ENCODE measurements at places on chromosomes 2 and 18. TPM values are rescaled to one million over a fixed set of nuclear protein-coding genes. Genes with fewer than 3 reads are reported as not detected.

- H3K27ac ChIP-seq, result no peak overlapping the region
- no peak for DNase-seq
- no peaks in the 10 kb centered on the region for H3K27me3 ChIP-seq
- H3K4me3 ChIP-seq, result no peak overlapping the region
- no peaks in the 10 kb centered on the region for H3K4me1 ChIP-seq
- peaks cover 9% of the 10 kb centered on the region for H3K36me3 ChIP-seq
Observed at GRCh38 chr2:174176898-174177297, 71.4 kb downstream of the OLA1 start.

DNA sequence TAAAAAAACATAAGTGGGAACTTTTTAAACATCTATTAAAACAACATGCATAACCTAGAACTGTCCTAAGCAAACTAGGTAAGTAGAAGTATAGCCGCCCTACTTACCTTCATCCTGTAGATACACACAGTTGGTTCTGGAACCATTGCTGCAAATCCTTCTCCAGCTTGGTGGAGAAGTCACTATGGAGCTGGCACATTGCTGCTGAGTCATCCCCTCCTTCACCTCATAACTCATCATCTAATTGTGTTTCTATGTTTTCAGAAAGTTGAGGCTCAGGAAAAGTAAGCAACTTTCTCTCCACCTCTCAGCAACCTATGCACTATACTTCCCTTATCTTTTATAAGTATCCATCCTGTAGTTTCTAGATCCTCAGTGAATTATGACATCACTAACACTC, 269.8 kb upstream of the MMADHC start:
- H3K27ac ChIP-seq, result no peak overlapping the region
- H3K36me3 ChIP-seq, result no peaks in the 10 kb centered on the region
- no peak for DNase-seq
- no peaks in the 10 kb centered on the region for H3K27me3 ChIP-seq
- H3K4me1 ChIP-seq, result no peaks in the 10 kb centered on the region

DNA sequence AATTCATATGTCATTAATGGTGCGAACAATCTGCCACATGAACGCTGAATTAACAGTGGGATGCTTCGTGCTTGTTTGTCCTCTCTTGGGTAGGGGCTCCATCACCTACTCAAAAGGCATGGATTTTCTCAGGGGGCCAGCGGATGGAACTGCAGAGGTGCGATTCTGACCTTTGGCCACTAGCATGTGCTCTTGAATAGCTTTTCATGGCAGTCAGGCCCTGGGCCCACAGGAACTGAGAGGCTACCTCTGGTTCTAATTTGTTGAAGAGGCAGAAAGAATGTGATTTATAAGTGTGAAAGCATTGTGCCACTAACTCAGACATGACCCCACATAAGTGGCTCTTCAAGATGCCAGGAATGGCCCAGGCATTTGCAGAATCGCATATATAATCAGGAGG, 283.2 kb downstream of the INSIG2 start:
- no peaks in the 10 kb centered on the region for H3K36me3 ChIP-seq
- H3K4me1 ChIP-seq, result peaks cover 10% of the 10 kb centered on the region
- DNase-seq, result peak; percentile 90
- H3K4me3 ChIP-seq, result no peak overlapping the region
- peaks cover 7% of the 10 kb centered on the region for H3K27me3 ChIP-seq

GRCh38 chr2:176419591-176420071, 150.4 kb downstream of the MTX2 start:
- no peak for DNase-seq
- no peaks in the 10 kb centered on the region for H3K27me3 ChIP-seq
- H3K4me3 ChIP-seq, result no peak overlapping the region
- no peaks in the 10 kb centered on the region for H3K36me3 ChIP-seq
- no peak overlapping the region for H3K27ac ChIP-seq

GRCh38 chr2:10369269-10370255, 66.9 kb downstream of the HPCAL1 start:
- no peaks in the 10 kb centered on the region for H3K4me1 ChIP-seq
- no peak overlapping the region for H3K4me3 ChIP-seq
- no peaks in the 10 kb centered on the region for H3K36me3 ChIP-seq
- peak; percentile 37 for DNase-seq

DNA sequence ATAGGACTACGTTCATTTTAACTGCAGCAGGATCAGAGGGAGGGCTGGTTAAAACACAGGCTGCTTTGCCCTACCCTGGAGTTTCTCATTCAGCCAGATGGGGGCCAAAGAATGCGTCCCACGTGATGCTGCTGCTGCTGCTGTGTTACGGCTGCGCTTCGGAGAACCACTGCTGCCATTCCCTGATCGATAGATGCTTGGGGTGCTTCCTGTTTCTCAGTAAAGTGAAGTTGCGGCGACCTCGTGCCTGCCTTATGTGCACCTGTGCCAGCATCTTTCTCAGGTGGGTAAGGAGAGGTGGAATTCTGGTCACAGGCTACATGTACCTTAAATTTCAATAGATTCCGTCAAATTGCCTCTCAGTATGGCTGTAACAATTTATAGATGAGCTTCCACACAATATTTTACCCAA, 24.7 kb upstream of the TOGARAM2 start:
- H3K4me3 ChIP-seq, result no peak overlapping the region
- no peaks in the 10 kb centered on the region for H3K27me3 ChIP-seq
- no peak overlapping the region for H3K27ac ChIP-seq
- no peaks in the 10 kb centered on the region for H3K4me1 ChIP-seq
- no peaks in the 10 kb centered on the region for H3K36me3 ChIP-seq
- DNase-seq, result peak; percentile 91

EGR4 gene
- 0.23 TPM for total RNA-seq

GRCh38 chr2:61262699-61263098, 100.7 kb downstream of the C2orf74 start:
- peaks cover 69% of the 10 kb centered on the region for H3K36me3 ChIP-seq
- H3K27ac ChIP-seq, result no peak overlapping the region
- no peak for DNase-seq

DNA sequence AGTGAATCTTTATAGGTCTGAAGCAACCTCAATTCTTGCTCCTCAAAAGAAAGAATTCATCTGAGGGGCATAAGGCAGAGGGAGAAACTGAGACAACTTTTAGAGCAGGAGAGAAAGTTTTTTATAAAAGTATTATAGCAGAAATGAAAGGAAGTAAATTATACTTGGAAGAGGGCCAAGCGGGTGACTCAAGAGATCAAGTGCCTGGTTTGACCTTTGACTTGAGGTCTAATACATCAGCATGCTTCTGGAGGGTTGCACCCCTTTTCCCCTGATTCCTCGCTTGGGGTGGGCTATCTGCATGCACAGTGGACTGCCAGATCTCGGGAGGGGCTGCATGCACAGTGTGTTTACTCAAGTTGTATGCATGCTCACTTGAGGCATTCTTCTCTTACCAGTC, 268.5 kb upstream of the LRATD1 start:
- no peak overlapping the region for H3K27ac ChIP-seq
- H3K27me3 ChIP-seq, result no peaks in the 10 kb centered on the region
- no peaks in the 10 kb centered on the region for H3K4me1 ChIP-seq
- no peak overlapping the region for H3K4me3 ChIP-seq
